ENCODE measurements at places on chromosomes 2 and 18. TPM values are rescaled to one million over a fixed set of nuclear protein-coding genes. Genes with fewer than 3 reads are reported as not detected.

The C1QL2 gene
- total RNA-seq: 11.6 TPM

The KIF5C gene
- total RNA-seq: 6.2 TPM

DNA sequence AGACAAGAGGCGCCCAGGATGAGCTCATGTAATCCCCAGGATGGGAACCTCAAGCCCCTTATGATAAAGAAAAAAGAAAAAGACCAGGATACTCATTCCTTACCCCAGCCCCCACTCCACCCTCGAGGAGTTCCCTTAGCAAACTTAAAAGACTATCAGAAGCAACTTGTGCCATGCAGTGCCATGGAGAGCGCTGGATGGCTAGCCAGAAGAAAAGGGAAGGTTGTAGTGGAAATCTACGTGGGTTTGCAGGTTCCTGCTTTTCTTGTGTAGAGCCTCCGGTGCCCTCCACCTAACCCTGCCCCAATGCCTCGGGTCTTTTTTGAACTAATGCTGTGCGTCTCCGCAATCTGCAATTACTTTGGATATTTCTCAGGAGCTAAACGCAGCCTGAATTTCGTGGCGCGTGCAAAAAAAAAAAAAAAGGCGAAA is 16.2 kb upstream of the BCL11A start:
- DNase-seq: no peak

GRCh38 chr18:11154368-11154989 is 5.1 kb upstream of the PIEZO2 start:
- no peak for DNase-seq

GRCh38 chr2:52054824-52055223 is 1022.9 kb upstream of the NRXN1 start:
- DNase-seq: no peak

DNA sequence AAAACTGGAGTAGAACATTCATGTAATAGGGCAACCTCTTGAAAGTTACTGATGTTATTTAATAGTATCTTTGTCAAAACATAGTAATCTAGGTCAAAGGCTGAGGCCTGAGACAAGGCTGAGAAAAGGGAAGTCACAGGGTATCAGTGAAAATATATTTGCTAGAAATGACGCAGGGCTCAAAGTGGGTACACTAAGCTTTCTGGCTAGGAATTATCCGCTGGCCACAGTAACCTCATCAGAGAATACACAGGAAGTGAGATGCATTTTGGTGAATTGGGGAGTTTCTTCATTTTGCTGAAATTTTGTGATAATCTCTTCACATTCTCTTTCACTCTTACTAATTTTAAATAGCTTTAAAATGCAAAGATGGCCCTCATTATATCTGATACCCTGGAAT is 206.8 kb downstream of the OTX1 start:
- no peak for DNase-seq

DNA sequence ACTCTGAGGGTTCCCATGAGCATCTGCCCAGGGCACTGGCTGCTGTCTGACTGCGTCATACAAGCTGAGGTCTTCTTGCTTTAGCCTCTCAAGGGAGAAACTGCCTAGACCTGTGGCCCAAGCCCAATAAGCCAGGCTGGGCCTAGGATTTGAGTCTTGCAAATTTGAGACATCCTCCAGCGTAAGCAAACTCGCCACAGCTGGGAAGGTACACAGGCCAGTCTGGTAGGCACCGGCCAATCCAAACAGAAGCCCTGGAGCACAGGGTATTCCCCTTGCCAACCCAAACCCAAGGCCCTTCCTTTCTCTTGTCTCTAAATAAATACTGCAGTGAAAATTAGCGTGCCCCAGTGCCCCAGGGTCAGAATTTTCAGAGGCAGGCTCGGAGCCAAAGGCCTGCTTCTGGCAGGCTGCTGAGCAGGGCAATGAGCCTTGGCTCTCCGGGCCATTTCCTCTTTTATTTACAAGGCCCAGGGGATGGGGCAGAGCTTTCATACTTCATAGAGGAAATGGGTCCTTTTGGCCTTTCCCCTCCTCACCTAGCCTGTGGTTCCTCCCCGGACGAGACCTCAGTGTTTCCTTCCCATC is 33.3 kb downstream of the POLR1A start:
- no peak for DNase-seq

DNA sequence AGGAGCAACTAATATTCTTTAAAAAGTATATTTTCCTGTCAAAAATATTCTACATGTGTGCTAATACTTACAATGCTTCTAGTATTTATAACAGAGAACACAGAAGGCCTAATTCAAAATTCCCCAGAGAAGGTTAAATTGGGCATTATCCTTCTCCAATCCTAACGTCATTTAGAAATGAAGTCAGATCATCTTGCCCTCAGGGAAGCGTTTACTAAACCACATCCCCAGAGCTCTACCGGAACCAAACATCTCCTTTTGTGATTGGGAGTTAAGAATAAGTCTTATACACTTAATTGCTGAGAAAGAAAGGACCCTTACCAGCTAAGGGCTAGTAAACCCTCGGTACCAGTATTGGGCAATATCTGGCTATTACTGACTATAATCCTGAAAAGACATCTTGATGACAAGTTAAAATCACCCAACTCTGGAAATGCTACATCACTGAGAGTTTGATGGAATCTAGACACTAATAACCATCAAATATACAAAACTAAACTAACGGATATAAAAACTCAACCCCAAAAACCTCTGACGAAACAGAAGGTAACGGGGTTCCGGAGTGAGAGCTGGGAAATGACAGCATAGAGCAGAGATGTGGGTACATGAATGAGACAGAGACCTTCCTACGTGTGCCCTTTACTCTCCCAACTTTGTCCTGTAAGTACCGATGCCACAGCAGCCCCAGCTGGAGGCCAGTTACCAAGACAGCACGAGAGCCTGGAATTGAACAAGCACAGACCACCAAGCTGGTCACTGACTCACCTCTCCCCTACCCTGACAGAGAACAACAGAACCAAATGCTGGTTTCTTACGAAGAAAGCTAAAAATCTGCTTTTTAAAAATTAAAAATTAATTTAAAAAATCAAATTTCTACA is 35.0 kb downstream of the WDSUB1 start:
- DNase-seq: no peak

- no peak for DNase-seq
Observed at GRCh38 chr2:58541511-58541910, 300.4 kb upstream of the FANCL start.

GRCh38 chr18:70139138-70139537 is 66.3 kb downstream of the RTTN start:
- no peak for DNase-seq

- no peak for DNase-seq
Observed at GRCh38 chr2:109062859-109063700, 65.9 kb upstream of the SH3RF3 start.

- no peak for DNase-seq
Observed at GRCh38 chr2:241912021-241912555, 42.6 kb downstream of the RTP5 start.
